ENCODE measurements at places on chromosomes 4 and X.

DNA sequence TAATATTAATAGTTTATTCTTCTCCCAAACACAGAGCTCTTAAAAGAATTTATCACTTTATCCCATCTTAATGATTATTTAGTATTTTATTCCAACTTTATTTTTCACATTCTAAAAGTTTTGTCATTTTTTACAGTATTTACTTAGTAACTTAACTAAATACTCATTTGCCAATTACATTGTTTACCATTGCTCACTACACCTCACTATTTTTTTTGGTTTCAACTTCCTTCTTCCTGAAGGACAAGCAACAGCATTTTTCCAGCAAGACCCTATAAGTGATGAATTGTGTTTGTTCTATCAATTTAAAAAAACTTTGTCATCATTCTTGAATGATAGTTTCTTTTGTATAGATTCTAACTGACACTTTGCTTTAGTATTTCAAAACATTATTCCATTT lies 19.4 kb upstream of the SRD5A3 start:
- no peak for DNase-seq

GRCh38 chr4:33649471-33649870 lies 2594.8 kb downstream of the ARAP2 start:
- DNase-seq, result no peak

GRCh38 chr4:52750819-52751486 lies at the start of gene ERVMER34-1:
Gene ERVMER34-1 (minus strand): TSS chr4:52751425. CDS start chr4:52745520, 5,905 bp downstream.
- DNase-seq, result peak; percentile 29

DNA sequence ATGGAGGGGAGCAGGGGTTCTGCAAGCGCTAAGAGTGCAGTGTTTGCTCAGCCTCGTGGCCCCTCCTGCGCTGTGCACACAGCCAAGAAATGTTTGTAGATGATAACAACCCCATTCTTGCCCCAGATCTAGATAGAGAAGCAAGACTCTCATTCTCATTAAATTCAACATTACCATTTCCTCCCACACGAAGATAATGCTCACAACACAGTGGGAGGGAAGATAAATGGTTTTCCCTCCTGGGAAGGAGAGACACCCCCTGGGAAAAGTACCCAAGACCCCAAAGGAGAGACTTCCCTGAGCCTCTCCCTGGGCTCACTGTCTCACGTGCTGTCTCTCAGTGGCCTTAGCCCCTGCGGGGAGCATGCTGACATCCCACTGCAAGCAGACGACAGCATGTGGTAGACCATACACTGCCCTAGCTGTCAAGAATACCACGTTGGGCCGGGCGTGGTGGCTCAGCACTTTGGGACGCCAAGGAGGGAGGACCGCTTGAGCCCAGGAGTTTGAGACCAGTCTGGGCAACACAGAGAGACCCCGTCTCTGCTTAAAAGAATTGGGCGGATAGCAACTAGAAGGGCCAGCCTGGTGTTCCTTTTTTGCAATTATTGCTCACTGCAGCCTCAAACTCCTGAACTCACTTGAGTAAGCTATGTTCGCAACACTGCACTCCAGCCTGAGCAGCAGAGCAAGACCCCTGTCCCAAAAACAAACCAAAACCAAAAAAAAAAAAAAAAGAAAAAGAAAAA lies 34.9 kb upstream of the IQSEC2 start:
- no peak for DNase-seq

DNA sequence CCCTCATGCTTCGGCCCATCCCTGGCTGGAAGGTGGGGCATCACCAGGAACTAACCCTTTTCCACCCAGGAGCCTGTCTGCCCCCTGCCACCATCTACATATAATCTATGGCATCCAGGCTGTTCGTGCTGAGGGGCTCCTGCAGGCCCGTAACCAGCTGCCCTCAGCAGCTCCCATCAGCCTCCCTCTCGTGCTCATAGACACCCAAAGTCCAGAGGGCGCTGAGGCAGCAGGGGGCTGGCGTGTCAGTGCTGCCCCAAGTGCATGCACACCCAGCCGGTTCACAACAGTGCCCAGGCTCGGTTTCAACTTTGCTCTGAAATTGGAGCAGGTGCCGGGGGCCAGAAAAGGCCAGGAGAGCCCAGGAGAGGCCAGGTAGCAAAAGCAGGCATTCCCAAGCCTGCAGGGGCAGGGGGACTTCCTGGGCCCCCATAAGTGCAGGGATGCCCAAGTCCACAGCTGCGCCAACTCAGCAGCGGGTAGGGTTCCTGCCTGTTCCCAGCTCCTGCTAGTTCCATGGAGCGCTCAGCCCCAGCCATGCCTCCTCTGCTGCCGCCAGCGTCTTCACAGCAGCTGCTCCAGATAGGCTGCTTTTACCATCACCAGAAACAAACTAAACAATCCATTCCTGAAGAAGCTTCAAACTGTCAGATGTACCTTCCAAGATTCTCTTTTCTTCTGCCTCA lies 558.2 kb upstream of the GNPDA2 start:
- DNase-seq, result no peak

- peak; percentile 47 for DNase-seq
Observed at GRCh38 chrX:68114573-68115129, 318.6 kb downstream of the OPHN1 start.

DNA sequence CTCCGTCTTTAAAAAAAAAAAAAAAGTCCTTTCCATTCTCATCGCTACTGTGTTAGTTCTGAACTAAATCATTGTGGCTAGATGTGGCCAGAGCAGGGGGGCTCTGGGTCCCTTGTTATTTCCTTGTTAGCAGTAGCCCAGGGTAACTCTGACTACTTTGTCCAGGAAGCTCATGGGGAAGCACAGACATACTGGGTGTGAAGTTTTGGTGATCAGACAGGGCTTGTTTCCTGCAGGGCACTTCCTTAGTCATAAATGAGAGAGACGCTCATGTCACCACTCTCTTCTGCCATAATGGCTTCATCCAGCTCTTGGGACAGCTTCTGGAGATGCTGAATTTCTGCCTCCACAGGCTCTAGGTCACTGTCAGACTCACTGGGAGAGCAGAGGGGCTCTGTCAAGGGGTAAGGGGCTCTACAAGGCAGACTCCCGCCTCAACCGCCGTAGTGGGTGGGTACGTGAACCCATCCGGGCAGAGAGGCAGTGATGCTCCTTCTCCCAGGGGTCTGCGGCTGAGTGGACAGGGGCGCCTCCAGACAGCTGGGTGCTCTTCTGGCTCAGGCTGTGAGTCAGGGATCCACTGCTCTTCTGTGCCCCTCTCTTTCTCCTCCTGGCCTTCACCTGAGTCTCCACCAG lies 12.9 kb downstream of the STIM2 start:
- no peak for DNase-seq

DNA sequence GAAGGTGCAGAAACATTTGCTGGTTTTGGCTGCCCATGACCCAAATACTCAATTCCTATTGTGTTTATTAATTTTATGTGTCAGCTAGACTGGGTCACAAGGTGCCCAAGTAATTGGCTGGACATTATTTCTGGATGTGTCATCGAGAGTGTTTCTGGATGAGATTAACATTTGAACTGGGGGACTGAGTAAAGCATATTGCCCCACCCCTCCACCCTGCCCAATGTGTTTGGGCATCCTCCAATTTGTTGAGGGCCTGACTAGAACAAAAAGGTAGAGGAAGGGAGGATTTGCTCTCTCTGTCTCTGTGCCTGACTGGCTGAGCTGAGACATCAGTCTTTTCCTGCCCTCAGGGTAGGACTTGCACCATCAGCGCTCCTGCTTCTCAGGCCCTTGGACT lies 29.7 kb upstream of the LCORL start:
- DNase-seq, result peak; percentile 27

- DNase-seq, result no peak
Observed at GRCh38 chr4:8287343-8288280, 18.1 kb downstream of the HTRA3 start.

- peak; percentile 29 for DNase-seq
Observed at GRCh38 chr4:169963998-169964397, 62.2 kb downstream of the MFAP3L start.

DNA sequence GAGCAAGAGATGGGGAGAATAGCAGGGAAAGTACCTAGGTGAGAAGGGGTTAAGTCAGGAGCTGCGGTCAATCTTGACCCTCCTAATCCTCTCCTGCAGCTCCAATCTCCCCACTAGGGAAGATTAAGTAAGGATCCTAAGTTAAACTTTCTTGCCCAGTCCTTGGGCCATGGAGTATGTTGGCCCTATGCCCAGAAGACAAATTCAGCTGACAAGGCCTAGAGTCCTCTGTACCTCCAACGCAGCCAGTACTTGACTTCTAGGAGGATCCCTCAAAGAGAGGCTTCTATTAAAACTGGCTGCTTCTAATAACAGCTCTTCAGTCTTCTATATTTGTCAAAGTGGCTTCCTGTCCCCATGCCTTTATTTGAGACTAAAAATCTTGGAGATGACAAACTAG lies 1.4 kb downstream of the CLDN2 start:
- DNase-seq, result no peak

DNA sequence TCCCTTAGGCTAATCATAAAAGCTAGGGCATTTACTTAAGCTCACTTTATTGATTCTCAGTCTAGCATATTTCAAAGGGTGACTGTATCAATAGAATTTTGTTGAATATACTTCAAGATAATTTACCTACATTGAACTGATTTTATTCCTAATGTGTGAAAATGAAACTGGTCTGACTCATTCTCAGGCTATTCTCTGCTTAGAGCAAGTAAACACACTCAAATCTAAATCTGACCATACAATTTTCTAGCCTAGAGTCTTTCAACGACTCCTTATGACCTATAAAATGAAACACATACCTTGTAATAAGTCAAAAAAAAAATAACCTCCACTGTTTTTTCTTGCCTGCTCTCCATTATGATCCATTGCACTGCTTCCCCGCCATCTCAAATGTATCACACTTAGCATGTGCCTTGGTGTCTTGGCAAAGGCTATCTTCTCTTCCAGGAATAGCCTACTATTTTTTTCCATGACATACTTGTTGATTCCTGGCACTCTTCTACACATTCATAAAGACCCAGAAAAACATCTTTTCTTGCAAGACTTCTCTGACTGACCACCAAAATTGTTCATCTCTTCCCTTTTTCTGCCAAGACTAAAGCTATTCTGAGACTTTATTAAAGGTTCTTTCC lies 965.1 kb upstream of the HS3ST1 start:
- peak; percentile 3 for DNase-seq

- DNase-seq, result peak; percentile 93
Observed at GRCh38 chrX:131752493-131753198, 208.8 kb downstream of the OR13H1 start.

- peak; percentile 8 for DNase-seq
Observed at GRCh38 chr4:99483636-99484035, 27.2 kb upstream of the C4orf17 start.

- peak; percentile 27 for DNase-seq
Observed at GRCh38 chr4:183101956-183102480, 3.0 kb downstream of the WWC2 start.

DNA sequence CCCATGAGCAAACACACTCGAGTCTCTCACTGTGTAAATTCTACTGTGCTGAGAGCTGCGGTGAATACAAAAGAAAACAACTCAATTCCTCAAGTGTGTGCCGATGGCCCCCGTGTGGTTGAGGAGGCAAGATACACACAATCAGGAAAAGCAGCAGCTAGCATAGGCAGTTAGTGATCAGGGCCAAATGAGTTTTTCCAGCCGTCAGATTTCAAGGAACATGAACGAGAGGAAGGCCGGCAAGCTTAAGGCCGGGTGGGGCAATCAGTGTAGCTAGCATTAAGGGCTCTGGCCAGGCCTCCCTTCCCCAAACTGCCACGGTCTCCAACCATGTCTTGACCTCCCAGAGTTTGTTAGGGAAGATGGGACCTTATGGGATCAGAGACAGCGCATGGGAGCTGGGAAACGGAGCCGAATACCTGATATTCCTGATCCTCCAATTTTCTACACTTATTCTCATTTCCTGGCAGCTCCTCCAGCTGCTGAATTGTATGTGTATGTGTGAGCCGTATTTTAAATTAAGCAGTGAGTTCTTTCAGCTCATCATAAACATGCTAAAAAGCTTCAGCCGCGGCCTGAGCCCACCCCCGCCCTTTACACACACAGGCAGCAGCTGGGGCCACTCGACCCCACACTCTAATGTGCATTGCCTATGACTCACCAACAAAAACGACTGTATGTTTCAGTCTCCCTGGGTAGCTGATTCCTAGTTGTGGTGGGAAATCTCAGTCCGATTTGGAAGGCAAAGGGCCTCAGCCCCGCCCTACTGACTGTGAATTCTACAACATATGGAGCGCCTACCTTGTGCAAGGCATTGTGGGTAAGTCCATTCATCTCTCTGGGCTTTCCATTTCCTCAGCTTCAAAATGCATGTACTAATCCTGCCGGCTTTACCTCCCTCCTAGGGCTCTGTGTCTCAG lies 59.9 kb downstream of the RTL9 start:
- DNase-seq, result no peak

DNA sequence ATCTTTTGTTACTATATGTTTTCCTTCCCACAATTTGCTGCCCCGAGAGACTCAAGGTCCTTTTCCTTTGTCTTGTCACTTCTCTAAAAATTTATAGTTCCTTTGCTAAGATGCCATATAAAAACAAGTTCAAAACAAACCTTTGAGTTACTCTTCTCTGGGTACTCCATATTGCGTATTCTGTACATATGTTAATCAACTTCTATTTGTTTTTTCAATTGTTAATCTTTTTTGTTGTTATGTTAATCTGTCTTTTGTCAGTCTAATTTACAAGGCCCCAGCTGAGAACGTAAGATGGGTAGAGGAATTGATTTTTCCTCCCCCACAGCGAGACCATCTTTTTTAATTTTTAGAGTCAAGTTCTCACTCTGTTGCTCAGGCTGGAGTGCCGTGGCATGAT lies 7.2 kb upstream of the PPEF2 start:
- no peak for DNase-seq

DNA sequence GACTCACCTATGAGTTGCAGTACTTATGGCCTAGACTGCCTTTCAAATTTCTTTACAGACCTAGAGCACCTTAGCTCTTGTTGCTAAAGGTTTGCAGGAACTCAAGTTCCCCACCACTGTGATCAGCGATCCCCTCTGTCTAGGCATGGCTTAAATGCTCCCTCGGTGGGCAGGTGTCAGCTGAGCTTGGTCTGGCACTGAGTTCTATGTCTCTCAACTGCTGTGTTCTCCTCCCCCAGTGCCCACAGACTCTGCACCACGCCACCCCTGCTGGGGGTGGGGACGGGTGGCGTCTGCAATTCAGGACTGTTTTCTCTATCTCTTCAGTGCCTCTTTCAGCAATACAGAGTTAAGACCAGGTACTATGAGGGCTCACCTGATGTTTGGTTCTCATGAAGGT lies 30.5 kb downstream of the TMEM271 start:
- no peak for DNase-seq

DNA sequence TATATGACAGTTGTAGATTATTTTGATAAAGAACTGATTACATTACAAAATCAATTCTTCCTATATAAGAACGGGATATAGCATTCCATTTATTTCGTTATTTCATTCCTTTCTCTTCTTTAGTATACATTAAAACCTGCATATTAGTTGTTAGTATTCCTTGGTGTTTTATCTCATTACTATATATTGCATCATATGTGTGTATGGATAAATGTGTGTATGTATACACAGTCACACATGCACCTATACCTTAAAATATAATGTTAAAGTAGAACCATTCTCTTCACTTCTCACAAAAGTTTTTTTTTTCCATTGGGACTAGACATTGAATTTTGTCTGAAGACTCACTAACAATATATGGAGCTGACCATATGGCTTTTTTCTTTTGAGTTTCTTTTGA lies 5.3 kb upstream of the PALLD start:
- no peak for DNase-seq

- DNase-seq, result peak; percentile 68
Observed at GRCh38 chr4:159455675-159456237, 352.9 kb downstream of the RAPGEF2 start.

- peak; percentile 40 for DNase-seq
Observed at GRCh38 chrX:120453985-120454384, 15.1 kb downstream of the LAMP2 start.

Measured in MCF 10A (cell line).